ENCODE measurements at places on chromosomes 7 and 10.

DNA sequence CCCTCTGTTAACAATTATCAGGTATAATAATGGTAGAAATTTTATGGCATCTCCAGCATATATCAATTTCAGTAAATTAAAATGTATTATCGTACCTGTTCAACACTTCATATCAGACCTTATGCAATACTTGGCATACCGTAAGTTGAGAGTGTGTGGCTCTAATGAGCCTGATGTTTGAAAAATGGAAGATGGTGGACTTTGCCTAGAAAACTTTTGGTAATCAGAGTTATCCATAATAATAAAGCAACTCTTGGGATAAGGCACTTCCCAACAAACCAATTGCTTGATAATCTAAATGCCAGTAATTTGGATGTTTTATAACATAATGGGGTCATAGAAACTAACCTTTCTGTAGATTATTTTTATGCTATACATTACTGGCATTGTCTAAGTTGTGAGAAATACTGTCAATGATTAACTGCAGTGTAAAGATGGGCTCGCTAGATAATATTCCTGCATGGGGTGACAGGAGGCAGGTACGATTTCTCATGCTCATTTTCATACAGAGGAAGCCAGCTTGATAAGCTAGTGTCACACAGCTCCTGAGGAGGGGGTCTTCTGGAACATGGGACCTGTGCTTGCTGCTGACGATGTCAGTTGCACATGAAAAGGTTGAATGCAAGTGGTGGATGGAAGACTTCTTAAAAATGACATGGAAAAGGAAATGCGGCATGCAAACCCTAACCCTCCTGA, 27.8 kb upstream of the DMBT1 start:
- no peak for DNase-seq

DNA sequence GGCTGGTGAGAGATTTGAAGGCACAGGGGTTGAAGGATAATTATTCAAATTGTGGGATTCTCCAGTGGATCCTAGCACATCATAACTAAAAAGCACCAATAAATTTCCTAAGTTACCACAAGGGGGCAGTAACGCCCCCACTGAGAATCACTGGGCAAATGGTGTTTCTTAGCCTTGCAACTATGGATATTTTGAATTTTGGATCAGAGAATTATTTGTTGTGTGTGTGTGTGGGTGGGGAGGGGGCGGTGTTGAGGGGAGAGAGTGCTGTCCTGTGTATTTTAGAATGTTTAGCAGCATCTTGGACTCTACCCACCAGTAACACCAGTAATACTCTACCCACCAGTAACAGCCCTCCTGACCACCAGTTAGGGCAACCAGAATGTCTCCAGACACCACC, 63.3 kb upstream of the PRKG1 start:
- DNase-seq, result no peak

DNA sequence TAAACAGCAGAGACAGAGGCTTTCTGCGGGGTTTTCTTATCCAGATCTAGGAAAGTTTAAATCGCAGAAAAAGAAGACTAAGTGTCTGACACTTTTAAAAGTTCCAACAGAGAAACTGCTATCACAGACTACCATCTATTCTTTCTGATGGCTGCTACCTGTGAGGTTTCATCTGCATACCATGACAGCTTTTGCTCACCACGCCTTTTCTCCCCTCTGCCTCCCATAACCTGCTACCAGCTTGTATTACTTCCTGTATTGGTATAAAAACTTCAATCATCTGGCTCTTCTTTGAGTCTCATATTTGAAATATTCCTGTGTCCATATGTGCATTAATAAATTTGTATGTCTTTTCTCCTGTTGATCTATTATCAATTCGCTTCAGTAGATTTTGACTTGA, 34.1 kb upstream of the RTKN2 start:
- DNase-seq, result no peak

DNA sequence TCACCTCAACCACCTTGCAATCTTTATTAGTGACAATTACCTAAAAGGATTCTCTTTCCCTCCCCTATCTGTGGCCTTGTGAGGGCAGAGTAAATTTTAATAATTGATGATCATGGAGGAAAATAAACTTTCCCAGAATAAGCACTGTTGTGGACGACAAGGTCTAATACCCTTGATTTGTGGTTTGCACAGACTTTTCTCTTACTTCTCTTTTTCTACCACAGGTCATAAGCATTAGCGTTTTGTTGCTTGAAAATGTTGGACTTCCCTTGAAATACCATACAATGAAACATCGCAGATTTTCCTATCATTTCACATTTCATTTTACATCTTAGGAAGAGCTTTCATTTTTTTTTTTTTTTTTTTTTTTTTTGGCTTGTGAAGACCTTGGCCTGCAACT, 188.1 kb upstream of the TMEM72 start:
- no peak for DNase-seq

- no peak for DNase-seq
These were observed 46.6 kb upstream of the ADGRA1 start for GRCh38 chr10:133041101-133041500.

DNA sequence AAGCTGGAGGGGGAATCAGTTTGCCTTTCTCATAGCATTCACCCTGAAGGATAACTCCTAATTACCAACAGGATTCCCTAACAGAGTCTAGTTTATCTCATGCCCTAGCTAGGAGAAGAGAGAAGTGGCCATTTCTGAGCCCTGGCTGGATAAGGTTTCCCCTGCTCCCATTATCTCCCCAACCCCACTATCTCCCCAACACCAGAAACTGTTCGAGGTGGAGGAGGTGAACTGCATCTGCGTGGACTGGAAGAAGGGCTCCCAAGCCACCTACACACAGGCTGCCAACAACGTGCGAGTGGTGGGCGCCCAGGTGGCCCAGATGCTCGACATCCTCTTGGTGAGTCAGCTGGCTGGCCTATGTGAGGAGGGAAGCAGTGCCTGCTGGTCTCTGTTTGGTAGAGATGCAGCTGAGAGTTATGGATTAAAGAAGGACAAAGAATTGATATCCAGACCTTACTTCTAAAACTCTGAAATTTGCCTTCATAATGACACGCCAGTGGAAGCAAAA, 3.8 kb downstream of the PNLIPRP1 start:
- no peak for DNase-seq

- DNase-seq, result no peak
These were observed 138.3 kb downstream of the ATXN7L1 start for GRCh38 chr7:105738133-105738532.

DNA sequence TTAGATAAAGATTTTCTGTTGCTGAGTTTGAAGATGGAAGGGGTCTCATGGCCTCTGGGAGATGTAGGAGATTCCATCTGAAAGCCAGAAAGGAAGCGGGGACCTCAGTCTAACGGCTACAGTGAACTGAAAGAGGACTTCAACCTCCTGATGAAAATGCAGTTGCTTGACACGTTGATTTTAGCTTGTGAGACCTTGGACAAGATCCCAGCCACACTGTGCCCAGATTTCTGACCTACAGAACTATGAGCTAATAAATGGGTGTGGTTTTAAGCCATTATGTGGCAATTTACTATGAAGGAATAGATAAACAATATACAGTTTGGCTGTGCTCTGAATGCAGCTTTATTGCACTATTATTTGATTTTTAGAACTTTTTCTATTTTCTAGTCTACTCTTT, 342.3 kb upstream of the SEMA3D start:
- DNase-seq, result no peak

DNA sequence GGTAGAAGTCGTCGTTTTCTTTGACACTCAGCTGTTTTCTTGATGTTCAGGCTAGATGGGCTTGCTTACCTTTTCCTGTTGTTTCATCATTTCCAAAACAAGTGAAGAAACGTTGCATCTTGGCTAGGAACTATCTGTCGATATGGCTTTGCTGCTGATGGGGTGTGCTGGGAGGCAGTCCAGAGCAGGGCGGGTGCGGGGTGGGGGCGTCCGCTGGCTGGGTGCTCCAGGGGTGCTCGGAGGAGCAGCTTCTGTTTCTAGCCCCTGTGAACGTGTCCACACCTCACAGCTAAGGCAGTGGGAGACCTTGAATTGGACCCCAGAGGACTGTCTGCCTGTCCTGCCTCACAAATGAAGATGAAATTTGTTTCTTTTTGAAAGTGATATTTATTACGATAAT, 7.6 kb upstream of the SUN1 start:
- no peak for DNase-seq

DNA sequence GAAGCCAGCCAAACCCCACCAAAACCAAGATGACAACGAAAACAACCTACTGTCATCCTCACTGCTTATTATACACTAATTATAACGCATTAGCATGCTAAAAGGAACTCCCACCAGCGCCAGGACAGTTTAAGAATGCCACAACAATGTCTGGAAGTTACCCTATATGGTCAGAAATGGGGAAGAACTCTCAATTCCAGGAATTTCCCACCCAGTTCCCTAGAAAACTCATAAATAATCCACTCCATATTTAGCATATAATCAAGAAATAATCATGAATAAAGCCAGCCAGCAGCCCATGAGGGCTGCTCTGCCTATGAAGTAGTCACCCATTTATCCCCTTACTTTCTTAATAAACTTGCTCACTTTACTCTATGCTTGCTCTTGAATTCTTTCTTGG, 20.8 kb downstream of the MICU1 start:
- DNase-seq, result no peak

DNA sequence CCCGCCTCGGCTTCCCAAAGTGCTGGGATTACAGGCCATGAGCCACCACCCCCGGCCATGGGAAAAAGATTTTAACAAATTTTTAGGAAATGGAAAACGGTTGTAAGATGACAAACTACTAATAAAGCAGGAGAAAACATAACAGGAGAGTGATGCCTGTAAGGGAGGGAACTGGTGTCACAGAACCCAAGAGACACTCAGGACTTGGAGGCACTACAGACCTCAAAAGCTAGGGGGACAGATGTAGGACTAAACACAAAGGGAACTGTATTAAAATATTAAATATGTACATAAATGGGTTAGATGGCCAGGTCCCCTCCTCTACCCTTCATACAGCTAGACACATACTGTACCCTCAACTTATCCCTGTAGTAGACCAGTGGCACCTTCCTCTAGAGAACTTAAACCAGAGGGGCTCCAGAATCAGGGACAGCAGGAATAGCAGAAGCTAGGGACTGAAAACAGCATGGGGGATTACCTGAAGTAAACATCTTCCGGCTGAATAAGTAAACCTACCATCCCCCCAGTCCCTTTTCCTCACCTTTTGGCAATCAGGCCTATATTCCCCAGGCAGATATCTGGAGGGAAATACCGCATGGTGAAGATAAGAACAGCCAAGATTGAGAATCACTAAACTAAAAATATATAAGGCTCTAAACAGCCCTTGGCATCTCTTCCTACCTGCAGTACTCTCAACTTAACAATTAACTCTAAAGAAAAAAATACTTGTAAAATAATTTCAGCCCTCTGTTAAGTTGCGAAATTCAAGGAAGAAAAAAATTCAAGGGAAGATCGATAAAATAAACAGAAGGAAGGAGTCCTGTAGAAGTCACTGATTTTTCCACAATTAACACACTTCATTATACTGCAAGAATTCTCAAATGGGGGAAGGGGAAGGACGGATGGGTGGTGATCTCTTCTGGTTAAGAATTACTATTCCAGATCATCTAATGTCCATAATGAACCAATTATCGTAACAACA, 15.5 kb downstream of the TM9SF3 start:
- DNase-seq, result no peak

DNA sequence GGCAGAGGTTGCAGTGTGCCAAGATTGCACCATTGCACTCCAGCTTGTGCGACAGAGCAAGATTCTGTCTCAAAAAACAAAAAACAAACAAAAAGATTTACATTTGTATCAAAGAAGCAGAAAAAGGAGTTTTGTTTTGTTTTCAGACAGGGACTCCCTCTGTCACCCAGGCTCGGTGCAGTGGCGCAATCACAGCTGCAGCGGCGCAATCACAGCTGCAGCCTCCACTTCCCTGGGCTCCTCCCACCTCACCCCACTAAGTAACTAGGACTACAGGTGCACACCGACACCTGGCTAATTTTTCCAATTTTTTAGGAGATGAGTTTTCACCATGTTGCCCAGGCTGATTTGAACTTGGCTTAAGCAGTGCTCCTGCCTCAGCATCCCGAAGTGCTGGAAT, 1.8 kb downstream of the ARMC10 start:
- no peak for DNase-seq

GRCh38 chr10:67550046-67550445, 145.9 kb downstream of the CTNNA3 start:
- DNase-seq, result no peak

GRCh38 chr7:587767-588166, 68.1 kb upstream of the PDGFA start:
- no peak for DNase-seq

DNA sequence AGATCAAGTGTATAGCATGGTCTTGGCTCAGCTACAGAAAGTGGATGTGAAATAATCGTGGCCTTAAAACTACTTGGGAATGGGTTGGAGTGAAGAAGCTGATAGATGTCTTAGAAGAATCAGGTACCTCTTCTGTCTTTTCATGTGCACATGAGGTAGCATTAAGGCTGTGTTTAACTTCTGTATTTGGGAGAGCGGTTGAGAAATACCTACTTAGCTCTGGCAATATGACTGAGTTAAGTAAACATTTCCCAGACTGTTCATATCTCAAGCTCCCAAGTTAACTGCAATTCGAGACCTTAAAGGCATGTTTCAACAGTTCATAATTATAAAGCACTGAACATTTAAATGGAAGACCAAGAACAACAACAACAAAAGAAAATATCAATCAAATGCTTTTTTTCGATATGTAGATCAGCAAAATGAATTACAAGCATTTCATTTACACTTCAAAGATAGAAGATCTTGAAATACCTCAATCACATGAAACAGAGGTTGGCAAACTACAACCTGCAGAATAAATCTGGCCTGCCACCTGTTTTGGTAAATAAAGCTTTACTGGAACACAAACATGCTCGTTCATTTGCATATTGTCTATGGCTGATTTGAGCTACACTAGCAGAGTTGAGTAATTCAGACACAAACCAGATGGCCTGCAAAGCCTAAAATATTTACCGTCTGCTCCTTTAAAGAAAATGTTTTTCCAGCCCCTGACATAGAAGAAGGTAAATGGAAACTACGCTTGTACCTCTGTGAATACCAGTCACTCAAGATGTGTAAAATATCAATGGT, 337.1 kb upstream of the GLI3 start:
- DNase-seq, result no peak

DNA sequence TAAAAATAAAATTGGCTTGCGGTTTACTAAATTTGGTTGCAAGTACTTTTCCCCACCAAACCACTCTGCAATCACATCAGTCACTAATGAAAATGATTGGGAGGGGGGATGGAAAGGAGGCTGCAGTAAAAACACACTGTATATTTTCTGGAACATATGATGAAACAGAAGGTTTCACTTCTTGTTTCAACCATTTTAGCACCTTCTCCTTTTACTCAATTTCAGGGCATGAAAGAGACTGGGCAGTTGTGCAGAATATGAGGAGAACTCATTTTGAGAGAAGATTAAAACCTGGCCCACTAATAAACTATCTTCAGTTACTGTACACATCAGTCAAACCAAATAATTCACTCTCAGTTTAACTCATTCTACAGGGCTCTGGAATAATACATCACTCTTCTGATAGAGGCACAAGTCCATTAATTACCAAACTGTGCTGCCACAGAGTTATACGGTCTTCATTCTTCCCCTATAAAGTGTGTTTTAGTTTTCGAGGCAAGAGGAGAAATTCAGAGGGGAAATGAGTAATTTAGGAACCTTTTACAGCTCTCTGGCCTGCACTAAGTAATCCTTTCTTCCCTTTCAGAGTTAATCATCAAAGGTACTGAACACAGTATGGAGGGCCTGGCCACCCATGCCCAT, 25.5 kb downstream of the JAZF1 start:
- no peak for DNase-seq

GRCh38 chr7:104550362-104550761, 222.0 kb downstream of the LHFPL3 start:
- no peak for DNase-seq
